ENCODE measurements at places on chromosomes 6 and 20. TPM values are rescaled to one million over a fixed set of nuclear protein-coding genes. Genes with fewer than 3 reads are reported as not detected.

Gene MCHR2
- total RNA-seq, result not detected

Gene BCLAF1
- total RNA-seq, result 162 TPM

Gene SPATA25
- 0.50 TPM for total RNA-seq

Gene CGA
- 1.5 TPM for total RNA-seq

Gene HLA-DPA1
- 1.6 TPM for total RNA-seq

Gene SLC16A10
- total RNA-seq, result not detected

Gene RWDD2A
- 5.1 TPM for total RNA-seq

Gene HMGN4
- 46.2 TPM for total RNA-seq

Gene BAK1
- 20.1 TPM for total RNA-seq

Gene KCNQ2
- total RNA-seq, result not detected

Gene TMEM244
- not detected for total RNA-seq

Gene SCRT2
- not detected for total RNA-seq

Gene C6orf52
- not detected for total RNA-seq

Gene SNRPB
- 165 TPM for total RNA-seq

Gene SAPCD1
- 2.2 TPM for total RNA-seq

Gene GRIK2
- 27.0 TPM for total RNA-seq

Gene FOXF2
- total RNA-seq, result 14.3 TPM

Gene STK38
- 40.9 TPM for total RNA-seq

Gene ZBTB46
- 0.43 TPM for total RNA-seq

Gene NKX2-2
- 0.40 TPM for total RNA-seq

Gene TCP11
- not detected for total RNA-seq
